BE2C (cell line): ENCODE measurements at places on chromosomes 3 and 15.
A peak's percentile ranks its signal among the peaks of the same experiment; 100 is the strongest.

DNA sequence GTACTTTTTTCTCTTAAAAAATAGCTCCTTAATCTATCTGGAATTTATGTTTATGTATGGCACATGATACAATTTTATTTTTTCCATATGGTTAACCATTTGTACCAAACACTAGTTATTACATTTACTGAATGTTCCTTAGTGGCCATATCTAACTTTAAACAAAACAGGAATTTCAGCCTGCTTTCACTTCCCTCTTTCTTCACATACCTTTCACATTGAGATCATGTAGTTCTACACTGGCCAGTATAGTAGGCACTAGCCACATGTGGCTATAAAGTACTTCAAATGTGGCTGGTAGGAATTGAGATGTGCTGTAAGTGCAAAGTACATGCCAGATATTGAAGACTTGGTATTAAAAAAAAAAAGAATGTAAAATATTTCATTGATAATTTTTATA is 4.7 kb upstream of the RYK start:
- DNase-seq: no peak

DNA sequence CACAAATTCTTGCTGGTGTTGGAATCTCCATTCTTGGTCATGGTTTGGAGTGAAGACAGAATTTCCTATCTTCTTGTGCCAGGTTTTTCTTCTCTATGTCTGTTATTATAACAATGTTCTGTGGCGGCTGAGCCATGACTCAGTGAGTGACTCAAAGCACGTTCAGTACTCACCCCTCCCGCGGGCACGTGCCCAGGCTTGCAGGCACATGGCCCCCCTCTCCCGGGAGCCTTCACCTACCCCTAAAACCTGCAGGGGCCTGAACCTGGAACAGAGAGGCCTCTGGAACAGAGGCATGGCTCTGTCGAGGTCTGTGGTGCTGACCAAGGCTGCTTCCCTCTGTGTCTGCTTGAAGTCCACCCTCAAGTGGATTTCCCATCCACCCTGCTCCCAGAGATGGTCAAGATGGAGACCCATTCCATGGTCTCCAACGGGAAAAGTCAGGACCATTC is 27.6 kb downstream of the PLXNB1 start:
- DNase-seq: no peak

- DNase-seq: no peak
Measured at GRCh38 chr3:156299569-156299968, 179.2 kb downstream of the KCNAB1 start.

GRCh38 chr15:96182736-96183513 is 147.6 kb upstream of the NR2F2 start:
- no peak for DNase-seq

GRCh38 chr3:39097716-39098472 is 9.5 kb downstream of the GORASP1 start:
- no peak for DNase-seq

GRCh38 chr3:195546130-195546560 is 3.0 kb upstream of the PPP1R2 start:
- DNase-seq: no peak

- DNase-seq: no peak
Measured at GRCh38 chr3:27945229-27945628, 223.1 kb upstream of the EOMES start.

- DNase-seq: no peak
Measured at GRCh38 chr3:16254916-16255315, 9.8 kb downstream of the DPH3 start.

DNA sequence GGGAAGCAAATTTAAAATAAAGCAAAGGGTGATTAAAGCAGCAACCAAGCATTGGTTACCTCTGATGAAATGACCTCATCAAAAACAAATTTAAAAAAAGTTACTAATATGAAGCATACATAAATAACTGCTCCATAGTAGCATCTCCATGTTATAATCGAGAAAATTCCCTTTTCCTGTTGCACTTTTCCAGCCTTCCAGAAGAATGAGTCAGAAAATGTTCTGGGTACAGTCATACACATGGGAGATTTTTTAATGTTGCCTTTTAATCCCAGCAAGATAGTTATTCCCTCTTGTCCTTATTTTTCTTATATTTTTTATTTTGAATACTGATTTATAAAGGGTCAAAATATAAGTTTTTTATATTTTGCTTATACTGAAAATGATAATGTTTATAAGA is 2.6 kb upstream of the TMCO5A start:
- no peak for DNase-seq

GRCh38 chr3:107810171-107811071 is 280.4 kb downstream of the CD47 start:
- no peak for DNase-seq

DNA sequence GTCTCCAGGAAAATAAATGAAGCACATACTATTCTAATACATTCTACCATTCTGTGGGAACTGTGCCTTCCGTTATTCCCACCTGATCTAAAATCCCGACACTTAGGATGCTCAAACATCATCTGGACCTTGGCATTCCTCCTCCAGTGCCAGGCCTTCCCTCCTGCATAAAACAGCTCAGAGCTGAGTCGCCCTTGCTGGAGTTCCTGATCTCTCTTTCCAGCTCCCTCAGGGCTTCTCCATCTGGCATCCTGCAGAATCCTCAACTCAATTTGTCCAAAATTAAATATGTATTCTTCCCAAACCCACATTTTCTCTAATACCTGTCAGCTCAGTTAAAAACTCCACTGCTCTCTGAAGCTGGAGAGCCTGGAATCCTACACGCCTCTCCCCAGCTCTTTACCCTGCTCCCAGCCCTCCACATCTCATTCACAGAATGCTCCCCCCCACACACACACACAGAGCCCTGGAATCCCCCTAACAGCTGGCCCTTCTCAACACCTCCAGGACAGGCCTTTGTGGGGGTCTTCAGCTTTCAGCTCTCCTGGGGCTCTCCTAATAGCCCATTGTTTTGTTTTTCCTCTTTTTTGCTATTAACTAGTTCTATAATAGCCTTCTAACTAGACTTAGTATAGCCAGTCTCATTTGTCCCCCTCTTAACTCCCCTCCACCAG is 78.5 kb downstream of the HMG20A start:
- no peak for DNase-seq

DNA sequence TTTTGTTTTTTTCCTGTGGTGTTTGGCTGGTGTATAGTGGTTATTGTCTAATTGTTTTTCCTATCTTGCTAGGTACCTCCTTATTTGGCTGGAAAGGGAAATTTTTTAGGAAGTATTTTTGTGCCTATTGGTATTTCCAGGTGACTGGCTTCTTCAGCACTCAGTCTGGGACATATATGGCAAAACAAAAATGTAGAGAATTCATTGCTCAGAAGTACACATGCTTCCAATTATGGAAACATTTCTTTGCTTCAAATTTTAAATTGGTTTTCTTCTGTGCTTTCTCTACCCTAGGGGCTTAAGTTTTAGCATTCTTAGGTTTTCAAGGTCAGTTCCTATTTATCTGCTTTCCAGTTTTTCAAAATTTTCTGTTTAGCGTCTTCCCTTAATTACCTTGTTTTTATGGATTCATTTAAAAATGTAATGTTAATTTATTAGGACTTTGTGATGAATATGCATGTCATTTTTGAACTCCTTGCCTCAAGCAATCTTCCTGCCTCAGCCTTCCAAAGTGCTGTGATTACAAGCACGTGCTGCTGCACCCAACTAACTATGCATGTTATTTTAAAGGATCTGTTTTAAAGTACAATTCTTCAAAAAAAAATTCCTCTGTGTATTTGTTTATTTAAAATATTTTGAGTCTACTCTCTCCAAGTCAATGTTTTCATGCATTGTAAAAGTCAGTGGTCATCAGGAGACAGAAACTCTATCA is 231.9 kb upstream of the DPPA4 start:
- no peak for DNase-seq

DNA sequence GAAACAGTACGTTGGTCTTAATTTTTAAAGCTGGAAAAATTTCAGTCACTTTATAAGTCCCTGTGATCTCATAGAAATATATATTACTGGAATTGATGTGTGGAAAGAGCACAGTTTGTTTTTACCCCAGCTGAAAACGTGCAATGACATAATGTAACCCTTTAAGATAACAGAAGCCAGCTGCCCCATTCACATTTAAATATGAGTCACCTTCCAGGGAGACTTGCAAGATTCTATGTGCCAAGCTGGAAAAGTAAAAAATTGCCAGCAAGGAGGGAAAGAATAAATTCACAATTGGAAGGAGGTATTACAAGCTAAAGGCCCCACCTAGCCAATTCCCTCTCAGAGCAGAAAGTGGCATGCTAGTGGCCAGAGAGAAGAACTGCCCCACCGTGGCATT is 50.2 kb downstream of the SAMMSON start:
- no peak for DNase-seq

DNA sequence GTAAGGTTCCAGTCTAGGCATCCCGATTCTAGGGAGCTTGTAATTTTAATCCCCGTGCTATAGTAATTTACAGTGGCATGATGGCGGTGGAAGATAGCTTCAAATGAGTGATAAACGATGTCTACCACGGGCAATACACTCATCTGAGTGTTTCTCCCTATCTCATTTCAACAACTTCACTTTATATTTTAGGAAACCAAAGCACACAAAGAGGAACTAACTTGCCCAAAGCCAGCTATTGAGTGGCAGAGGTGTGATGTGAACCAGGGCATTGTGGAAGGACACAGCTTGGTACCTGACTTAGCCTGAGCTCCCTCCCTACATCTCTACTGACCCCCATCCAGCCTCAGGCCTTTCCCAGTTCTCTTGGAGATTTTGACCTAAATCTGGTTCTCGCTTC is 16.9 kb upstream of the FILIP1L start:
- no peak for DNase-seq

GRCh38 chr3:80391573-80391972 is 623.8 kb upstream of the ROBO1 start:
- DNase-seq: no peak

DNA sequence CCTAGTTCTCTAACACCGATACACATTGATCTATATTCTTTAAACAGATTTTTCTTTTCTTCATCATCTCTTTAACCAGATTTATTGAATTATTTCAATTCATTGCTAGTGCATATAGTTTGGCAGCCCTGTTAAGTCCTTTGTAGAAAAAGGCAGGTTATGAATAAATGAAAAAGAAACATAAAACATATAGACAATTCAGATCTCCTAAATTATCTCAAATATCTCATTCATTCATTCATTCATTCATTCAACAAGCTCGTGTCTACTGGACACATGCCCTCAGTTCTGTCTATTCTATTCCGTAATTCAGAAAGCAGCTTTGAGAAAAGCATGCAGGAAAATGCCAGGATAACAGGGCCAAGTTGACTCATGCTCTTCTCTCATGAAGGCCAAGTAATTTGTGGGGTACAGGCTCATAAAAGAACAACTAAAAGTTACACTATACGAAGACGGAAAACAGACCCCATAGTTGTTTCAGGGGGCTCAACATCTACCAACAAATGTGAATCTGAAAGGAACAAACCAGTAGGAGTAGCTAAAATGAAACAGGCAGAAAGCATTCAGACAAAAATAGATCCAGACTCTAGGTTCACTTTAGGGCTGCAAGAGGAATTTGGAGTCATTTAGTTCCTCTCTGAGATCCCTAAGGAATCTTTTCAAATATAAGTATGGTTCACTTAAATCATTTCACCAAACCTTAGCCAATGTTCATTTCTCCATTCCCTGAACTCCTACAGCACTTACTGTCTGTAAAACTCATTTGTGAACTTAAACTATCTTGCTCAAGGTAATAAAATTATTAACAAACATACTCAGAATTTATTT is 7.5 kb downstream of the ZNF148 start:
- DNase-seq: no peak

- peak; percentile 70 for DNase-seq
Measured at GRCh38 chr3:138941259-138941885, 5.6 kb downstream of the FOXL2 start.

- no peak for DNase-seq
Measured at GRCh38 chr15:73323374-73323955, 45.3 kb downstream of the HCN4 start.

DNA sequence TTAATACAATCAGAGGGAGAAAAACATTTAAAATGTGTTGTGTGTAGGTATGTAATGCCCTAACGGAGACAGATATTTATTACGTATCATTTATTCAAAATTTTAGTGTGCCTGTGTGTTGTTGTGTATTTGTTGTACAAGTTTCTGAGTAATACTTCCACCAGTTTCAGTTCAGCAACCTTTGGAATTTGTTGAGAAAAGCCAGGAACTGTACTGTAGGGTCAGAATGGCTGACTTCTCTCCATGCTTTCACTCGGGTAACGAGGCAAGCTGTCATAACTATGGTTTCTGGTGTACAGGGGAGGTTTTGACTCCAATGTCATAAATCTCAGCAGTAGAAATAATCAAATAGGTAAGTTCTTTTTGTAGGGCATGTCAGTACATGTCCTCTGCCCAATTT is 23.8 kb upstream of the CNTN6 start:
- no peak for DNase-seq

DNA sequence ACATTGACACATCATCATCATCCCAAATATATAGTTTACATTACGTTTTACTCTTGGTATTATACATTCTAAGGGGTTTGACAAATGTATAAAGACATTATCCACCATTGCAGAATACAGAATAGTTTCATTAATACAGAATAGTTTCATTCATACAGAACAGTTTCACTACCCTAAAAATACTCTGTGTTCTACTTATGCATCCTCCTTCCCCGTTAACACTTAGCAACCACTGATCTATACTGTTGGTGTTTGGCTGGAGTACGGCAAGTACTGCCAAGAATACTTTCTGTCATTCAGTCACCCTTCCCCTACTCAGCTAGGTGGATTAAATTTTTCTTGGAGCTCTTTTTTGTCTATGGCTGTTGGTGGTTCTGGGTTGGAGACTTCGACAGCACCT is 33.4 kb downstream of the LEKR1 start:
- no peak for DNase-seq

DNA sequence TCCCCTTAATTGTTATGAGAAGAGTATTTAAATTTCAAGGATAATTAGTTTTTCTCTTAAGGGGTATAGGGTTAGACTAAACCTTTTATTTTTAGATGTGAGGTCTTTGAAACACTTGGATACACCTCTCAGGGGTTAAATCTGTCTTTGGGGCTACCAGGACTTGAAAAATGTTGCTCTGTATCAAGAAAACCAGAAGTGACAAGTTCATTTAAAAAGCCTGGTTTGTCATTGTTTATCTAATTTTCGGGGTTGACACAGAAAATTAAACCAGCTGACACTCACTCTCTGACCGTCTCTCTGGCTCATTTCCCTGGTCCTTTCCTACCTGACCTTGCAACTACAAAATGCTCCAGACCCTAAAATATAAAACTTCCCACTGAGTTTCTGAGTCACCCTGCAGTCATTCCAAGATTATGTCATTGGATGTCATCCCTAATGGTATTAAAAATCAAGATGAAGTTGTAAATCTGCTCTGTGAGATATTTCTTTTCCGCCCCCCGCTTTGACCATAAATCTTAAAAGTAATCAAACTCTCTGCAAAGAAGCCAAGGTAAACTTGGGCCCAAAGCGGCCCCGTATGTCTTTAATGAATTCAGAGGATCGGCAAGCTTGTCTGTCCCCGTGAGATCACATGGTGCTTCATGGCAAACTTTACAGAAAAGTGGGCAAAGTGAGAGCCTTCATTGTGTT is 32.9 kb upstream of the SKOR1 start:
- no peak for DNase-seq

- DNase-seq: no peak
Measured at GRCh38 chr15:52673734-52674133, 5.5 kb downstream of the ATOSA start.
